ENCODE measurements at places on chromosomes 7 and 10.

DNA sequence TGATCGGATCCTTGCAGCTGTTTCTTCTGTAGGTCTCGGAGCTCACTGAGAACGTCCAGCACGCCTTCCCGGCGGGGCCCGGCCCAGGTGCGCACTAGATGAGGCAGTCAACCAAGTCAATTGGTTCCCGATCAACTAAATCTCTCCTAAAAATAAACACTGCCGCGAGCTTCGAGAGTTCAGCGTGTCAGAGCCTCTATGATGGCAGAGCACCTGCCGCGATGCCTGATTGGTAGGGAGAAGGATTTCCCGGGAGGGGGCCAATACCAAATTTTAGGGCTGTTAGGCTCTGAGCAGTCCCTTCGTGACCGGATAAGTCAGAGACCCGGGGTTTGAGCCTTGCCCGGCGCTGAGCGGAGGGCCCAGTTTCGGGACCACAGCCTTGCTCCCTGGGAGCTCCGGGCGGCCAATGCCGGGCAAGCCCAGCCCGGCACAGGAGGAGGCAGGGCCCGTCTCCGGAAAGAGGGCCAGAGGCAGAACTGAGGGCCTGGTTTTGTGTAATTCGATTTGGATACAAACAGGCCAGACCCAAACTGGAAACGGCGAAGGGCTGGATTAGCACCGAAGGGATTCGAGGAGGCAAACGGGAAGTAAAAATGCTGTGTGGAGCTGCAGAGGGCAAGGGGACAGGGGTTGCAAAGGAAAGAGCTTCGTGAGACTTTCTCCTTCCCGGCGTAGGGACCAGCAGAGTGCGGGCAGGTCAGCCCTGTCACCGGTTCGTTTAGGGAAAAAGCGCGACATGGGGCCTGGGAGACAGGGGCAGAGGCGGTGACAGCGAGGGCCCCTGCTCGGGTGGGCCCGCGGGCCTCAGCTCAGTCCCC lies 569 bp downstream of the SLC26A5 start:
- no peak for DNase-seq

DNA sequence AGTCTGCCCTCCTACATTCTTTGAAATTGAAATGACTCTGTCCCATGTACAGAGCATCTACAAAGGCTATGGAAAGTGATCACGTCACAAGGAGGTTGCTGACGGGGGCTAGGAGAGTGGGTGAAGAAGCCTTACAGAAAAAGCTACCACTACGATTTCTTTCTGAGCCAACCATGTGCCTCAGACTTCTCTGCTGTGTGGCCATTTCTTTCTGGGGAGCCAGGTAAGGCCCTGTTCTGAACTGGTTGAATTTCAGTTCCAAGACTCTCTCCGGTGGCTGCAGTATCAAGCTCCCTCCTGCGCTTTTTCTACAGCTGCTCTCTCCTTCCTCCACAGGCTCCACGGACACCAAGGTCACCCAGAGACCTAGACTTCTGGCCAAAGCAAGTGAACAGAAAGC lies 112.5 kb upstream of the PRSS1 start:
- no peak for DNase-seq

DNA sequence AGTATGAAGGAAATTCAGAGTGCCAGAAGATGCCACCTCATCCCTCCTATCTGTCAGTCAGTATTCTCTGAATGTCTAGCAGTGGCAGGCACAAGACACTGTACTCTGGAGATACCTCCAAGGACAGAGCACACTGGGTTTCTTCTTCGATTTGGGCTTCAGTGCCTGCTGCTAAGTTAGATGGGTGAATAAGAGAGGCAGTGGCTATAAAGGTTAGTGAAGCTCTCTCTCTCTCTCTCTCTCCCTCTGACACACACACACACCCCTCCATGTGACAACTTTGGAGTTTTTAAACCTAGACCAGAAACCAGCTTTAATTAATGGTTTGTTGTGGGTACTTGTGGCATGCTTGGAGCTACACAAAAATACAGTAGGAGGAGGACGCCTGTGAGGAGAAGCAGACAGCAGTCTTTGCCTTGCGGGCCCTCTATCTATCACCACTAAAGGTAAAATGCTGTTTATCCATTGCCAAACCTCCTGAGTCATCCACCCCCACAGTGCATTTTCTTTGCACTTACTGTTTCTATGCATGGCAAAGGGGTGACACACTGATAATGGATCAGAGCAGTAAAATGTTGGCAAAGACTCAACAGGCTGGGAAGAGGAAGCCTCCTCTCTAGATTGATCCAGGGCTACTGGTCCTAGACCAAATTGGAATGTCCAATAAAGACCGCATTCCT lies 102.5 kb downstream of the TRIL start:
- no peak for DNase-seq

GRCh38 chr10:11546581-11546980 lies 64.9 kb downstream of the USP6NL start:
- no peak for DNase-seq

DNA sequence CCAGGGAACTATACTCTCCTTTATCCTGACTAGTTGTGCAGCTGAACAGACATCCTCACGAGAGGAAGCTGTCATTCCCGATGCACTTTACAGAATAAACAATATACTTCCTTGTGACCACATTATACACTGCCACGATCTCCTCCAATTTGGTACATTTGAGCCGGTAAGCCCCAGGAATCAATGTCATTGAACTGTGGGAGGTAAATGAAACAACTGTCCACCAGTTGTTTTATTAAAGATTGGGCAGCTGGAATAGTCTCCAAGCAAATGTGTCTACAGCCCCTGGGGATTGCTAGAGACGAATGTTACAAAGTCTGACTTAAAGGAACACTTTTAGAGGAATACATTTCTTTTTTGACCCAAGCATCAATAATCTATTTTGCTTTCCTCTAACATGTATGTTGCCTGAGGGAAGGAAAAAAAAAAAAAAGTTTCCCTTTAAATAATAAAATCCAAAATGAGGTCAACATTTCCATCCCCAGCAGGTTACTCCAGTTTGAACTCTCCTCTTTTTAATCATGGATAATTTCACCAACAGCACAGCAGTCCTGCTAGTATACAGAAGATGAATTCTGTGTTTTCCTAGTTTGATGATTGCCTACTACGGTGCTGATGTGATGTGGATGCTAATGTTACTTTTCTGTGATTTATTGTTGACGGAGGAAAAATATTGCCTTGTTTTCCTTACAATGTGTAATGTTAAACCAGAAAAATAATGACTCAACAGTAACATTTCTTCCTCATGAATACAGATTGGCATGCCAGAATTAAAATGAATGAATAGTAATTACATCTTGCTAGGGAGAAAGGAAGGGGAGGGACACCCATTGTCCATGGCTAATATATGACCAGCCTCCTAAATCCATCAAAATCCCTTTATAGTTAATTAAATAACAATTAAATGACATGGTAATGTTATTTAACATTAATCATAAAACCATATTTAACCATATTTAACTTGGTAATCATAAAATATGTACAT lies 360.9 kb downstream of the NEBL start:
- DNase-seq = peak; percentile 17
